ENCODE measurements at places on chromosomes 6 and 20.
A peak's percentile ranks its signal among the peaks of the same experiment; 100 is the strongest.

DNA sequence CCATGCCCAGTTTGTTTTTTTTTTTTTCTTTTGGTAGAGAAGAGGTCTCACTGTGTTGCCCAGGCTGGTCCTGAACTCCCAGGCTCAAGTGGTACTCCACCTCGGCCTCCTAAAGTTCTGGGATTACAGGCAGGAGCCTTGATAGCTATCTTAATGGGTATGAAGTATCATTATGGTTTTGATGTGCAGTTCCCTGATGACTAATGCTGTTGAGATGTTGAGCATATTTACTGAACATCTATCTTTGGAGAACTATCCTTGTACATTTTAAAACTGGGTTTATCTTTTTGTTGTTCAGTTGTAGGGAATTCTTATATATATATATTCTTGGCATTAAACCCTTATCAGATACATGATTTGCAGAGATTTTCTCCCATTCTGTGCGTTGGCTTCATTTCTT, 21.4 kb upstream of the MYL9 start:
- DNase-seq: no peak

- no peak for DNase-seq
Observed at GRCh38 chr20:39004508-39004907, 42.4 kb downstream of the DHX35 start.

DNA sequence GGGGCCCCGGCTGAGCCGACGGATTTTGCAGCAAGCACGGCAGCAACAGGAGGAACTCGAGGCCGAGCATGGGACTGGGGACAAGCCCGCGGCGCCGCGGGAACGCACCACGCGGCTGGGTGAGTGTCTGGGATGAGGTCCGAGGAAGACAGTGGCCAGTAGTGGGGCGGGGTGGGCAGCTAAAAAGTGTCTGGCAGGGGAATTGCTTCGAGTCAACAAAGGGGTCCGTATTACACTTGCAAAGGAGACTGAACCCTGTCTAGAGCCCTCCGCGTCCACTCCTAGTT, 356 bp downstream of the BYSL start:
- DNase-seq: no peak

GRCh38 chr20:50815162-50815989, 20.5 kb downstream of the BCAS4 start:
- no peak for DNase-seq

- DNase-seq: no peak
Observed at GRCh38 chr6:80182308-80182707, 75.8 kb downstream of the BCKDHB start.

DNA sequence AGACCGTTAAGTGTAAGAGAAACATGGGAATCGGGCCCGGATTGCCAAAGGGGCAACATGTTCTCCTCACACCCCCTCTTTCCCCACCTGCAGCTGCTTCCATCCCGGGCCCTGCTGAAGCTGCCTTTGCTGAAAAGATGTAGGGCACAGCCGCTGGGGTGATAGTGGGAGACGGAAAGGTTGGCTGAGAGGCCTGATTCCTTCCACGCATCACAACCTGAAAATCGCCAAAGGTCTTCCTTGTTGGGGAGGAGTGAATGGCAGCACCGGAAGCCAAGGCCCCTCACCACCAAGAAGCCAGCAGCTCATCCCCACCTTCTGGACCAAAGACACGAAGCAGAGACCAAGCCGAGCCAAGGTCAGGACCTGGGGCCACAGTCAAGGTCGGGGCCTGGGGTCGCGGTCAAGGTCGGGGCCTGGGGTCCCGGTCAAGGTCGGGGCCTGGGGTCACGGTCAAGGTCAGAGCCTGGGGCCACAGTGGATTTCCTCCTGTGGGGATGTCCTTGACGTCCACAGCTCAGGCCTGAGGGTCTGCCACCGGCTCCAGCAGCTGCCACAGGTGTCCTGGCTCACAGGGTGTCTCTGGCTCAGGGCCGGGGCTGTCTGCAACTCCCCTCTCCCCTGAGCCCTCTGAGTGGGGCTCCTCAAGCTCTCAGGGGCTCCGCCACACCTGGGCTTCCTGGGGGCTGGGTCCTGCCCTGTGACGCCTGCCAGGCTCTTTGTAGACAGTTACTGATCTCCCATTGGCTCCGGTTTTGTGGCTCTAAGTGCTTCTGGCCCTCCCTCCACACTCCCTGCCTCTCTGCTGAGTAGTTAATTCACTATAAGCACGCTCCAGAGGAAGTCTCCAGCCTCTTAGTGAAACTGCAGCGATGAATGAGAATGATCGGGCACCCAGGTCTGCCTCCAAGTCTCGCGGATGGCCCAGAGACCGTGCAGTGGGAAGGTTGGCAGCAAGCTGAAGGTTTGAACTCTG, 5.5 kb upstream of the CHRNA4 start:
- DNase-seq: no peak

- no peak for DNase-seq
Observed at GRCh38 chr20:44186201-44186600, 787 bp downstream of the JPH2 start.

DNA sequence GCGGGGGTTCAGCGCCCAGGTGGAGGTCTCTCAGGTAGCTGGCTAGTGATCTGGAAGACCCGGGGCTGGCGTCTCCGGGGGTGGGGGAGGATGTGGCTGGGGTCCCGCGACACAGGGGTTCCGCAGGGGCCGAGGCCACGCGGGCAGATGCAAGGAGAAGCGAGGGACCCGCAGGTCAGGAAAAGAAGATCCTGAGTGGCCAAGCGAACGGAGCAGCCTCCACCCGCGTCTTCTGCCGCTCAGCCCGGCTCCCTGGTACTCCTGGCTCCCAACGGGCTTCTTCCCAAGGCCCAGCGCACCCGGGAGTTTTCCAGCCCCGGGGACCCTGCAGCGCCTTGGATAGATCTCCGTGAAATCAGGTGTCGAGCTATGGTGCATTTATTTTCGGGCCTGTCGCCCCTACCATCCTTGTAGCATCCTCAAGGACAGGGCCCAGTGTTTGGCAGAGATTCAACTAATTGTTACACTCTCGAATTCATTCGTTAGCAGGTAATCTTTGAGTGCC, 682 bp upstream of the CHD6 start:
- DNase-seq: no peak

- no peak for DNase-seq
Observed at GRCh38 chr6:16749516-16750485, 11.5 kb downstream of the ATXN1 start.

GRCh38 chr20:1335961-1336698, 7.2 kb upstream of the SDCBP2 start:
- DNase-seq: no peak

DNA sequence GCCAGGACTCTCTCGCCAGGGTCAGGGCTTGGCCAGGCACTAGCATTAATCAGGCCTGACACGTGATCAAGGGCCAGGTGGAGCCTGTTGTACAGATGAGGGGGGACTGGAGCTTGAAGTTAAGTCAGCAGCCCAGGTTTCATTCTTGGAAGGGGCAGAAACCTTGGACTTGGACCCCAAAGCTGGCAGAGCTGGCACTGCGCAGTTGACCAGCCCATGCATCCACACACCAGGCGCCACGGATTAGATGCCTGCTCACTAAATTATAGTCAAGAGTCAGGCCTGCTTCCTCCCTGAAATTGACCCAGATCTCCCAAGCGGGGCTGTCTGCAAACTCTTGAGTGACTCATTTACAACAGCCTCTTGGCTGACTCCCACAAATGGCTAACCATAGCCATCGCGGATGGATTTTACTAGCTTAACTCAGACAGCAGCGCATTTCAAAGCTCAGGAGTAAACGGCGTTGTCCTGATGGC, 4.1 kb upstream of the TAF4 start:
- no peak for DNase-seq

GRCh38 chr6:34246563-34247391, 2.0 kb downstream of the SMIM29 start:
- peak; percentile 53 for DNase-seq

GRCh38 chr6:17491416-17492142, 98.2 kb downstream of the CAP2 start:
- DNase-seq: no peak

DNA sequence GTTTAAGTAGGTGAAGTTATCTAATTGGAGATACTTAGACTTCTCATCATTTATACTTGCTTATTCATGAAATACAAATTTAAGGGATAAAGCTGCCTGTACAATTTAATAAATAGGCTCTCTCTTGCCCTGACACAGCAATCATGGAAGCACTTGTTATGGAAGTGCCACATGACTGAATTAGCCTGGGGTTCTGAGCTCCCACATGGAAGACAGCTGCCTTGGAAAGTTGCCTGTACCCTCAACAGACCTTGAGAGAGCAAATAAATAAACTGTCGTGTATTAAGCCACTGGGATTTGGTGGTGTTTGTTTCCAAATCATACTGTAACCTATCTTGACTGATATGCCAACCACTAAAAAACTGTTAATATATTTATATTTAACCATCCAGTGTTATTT, 87.0 kb upstream of the RSPO3 start:
- no peak for DNase-seq

DNA sequence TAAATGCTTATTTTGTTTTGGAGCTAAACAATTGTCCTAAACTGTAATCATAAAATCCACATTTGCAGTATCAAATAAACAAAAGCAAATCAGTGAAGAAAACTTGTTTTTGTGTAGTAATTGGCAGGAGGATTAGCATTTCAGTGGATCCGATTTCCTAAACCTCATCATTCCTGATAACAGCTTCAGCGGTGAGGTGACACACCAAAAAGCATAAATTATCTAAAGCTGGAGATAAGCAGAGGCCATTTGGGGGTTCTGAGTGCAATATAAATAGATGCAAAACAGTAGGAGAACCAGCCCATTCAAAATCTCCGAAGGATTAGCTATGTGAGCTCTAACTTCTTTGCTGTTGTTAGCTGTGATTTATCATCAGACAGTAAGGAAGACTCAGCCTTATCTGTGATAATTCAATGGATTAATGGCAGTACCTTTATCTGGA, 235.8 kb downstream of the EPHA7 start:
- DNase-seq: no peak

DNA sequence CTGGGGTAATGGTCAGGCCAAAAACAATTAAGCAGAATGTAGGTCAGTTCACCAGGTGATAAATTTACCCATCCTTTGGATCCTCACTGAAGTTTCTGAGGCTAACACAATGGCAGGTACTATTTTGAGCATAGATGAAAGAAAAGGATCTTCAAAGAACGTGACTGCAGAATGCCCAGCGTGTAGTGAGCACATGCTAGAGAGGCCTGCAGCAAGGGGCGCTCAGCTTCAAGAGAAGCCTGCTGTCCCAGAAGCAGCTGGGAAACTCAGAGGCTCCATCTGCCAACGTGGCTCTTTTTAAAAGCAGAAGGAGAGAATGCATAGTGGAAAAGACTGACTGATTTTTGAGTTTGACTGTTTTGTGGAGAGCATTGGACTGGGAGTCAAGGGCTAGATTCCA, 57.4 kb downstream of the CD83 start:
- no peak for DNase-seq

- no peak for DNase-seq
Observed at GRCh38 chr6:97361286-97361685, 78.3 kb upstream of the MMS22L start.

GRCh38 chr6:158643836-158644230, 710 bp downstream of the DYNLT1 start:
- DNase-seq: no peak

DNA sequence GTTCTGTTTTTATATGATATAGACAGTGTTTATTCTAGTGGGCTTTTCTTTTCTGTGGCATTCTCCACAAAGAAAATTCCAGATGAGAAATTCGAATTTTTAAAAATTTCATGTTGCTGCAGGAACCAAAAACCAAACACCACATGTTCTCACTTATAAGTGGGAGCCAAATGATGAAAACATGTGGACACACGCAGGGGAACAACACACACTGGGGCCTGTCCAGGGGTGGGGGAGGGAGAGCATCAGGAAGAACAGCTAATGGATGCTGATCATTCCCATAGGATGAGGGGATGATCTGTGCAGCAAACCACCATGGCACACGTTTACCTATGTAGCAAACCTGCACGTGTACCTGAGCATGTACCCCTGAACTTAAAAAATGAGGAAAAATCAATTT, 499.0 kb upstream of the SLC35B3 start:
- DNase-seq: no peak

DNA sequence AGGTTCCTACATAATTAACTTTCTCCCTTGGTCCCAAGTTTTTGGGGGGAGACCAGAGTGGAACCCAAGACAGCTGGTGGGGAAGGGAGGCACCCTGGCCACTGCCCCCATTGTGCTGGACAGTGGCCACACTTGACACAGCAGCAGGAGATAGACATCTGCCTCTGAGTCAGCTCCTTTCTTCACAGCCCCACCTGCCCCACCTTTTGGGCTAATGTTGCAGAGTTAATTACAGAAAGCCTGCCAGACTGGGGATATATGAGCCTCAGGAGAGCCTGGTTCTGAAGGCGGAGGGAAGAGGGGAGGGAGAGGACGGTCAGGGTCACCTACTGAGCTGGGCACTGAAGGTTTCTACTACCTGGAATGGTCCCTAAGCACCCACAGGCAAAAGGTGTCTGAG, 50.6 kb downstream of the MAFB start:
- DNase-seq: no peak

DNA sequence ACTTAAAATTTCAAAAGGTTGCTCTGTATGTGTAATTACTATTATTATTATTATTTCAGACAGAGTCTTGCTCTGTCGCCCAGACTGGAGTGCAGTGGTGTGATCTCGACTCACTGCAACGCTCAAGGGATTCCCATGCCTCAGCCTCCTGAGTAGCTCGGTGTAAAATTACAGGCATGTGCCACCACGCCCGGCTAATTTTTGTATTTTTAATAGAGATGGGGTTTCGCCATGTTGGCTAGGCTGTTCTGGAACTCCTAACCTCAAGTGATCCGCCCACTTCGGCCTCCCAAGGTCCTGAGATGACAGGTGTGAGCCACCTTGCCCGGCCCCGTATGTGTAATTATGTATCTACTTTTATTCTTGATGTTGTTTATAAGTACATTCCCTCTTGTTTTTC, 65.3 kb upstream of the ZNF217 start:
- DNase-seq: no peak

DNA sequence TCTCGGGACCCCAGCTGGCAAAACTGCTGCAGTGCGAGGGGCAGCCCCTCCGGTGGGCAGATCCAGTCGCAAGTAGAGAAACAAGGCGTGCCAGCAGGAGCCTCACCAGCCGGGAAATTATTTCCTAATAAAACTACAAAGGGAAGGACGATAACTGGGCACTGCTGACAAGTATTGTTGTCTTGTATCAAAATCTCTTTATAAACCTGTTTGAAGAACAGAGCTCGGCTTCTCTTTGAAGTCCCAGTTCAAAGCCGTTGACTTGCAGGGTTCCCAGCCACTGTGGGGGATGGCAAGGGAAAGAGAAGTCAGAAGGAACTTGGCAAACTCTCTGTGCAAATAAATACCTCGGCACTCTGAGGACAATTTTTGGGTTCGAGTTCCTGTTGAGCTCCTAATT, 504.5 kb downstream of the CD83 start:
- DNase-seq: no peak

- no peak for DNase-seq
Observed at GRCh38 chr20:3165473-3166337, 6.0 kb upstream of the FASTKD5 start.
